ENCODE measurements at places on chromosomes 3 and 15.

DNA sequence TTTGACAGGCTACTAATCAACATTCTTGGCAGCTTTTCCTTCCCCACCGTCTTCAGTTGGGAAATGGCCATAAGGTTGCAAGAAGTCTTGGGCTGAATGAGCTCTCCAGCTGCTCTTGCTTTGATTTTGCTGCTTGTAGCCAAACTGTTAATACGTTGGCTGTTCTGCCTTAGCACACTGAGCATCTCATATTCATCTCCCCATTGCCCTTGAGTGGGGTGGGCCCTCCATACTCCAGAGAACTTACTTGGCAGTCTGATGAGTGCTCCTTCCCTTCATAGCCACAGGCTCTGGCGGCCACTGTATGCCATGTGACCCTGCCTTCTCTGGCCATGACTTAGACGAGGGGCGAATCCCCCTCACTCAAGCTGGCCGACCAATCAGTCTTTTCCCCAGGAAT is 25.8 kb upstream of the PAQR5 start:
- DNase-seq = no peak

- no peak for DNase-seq
Observed at GRCh38 chr3:15637131-15637951, 35.8 kb downstream of the BTD start.

- no peak for DNase-seq
Observed at GRCh38 chr3:34264337-34265041, 466.1 kb downstream of the PDCD6IP start.

DNA sequence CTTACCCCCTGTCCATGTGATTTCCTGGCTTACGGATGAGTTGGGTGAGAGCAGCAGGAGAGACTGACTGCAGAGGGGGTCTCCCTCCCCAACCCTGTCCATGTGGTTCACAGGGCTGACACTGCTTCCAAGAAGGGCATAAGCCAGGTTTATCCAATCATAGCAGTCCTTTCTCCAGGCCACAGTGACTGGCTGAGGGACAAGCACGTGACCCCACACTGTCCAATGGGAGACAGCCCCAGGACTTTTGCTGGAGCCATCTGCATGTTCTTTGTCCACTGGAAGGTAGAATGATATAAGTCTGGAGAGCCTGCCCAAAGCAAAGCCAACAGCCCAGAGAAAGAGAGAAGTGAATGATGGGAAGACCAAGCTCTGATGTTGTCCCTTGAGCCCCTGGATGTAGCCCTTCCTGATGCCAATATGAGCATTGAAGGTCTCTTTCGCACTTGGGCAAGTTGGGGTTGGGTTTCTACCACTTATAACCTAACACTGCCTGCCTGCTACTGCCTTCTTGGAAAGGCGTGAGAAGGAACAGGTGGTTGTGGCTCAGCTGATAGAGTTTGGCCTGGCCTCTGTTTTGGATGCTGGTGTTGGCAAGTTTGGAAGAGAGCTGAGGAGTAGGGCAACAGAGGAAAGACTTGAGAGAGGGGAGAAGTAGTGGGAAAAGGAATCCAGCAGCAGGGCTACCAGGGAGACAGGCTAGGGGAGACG is 41.3 kb upstream of the GRIP2 start:
- no peak for DNase-seq

GRCh38 chr3:152254041-152254440 is 14.7 kb upstream of the MBNL1 start:
- DNase-seq = no peak

DNA sequence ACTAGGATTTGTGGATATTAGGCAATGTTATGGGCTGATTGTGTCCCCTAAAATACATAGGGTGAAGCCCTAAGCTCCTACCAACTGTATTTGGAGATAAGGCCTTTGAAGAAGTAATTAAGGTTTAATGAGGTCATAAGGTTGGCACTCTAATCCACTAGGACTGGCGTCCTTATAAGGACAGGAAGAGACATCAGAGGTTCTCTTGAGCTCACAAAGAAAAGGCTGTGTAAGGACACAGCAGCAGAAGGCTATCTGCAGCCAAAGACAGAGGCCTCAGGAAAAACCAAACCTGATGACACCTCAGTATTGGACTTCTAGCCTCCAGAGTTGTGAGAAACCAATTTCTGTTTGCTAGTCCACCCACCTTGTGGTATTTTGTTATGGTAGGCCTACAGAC is 416.7 kb downstream of the ZBTB20 start:
- no peak for DNase-seq

- no peak for DNase-seq
Observed at GRCh38 chr3:89368846-89369245, 261.4 kb downstream of the EPHA3 start.

GRCh38 chr15:25971053-25971452 is 107.9 kb upstream of the ATP10A start:
- DNase-seq = no peak

DNA sequence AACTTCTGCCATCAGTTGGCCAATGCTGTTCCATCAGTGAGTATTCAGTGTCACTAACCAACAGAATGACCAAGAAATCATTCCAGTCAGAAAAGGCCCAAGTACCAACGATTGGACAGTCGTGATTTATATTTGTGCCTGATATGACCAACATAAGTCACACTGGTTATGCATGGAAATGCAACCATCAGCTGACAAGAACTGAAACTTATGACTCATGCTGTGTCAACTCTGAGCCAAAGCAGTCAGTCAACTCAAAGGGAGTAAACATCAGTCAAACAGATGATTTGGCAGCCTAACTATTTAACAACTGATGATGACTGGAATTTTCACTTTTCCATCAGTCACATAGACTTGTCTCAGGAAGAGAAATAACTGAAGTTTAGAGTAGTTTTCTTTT is 142.4 kb downstream of the ANXA2 start:
- DNase-seq = peak; percentile 25

GRCh38 chr3:38566215-38566528 is 70.0 kb downstream of the EXOG start:
- no peak for DNase-seq

- DNase-seq = no peak
Observed at GRCh38 chr15:63880744-63881143, 47.0 kb upstream of the HERC1 start.

DNA sequence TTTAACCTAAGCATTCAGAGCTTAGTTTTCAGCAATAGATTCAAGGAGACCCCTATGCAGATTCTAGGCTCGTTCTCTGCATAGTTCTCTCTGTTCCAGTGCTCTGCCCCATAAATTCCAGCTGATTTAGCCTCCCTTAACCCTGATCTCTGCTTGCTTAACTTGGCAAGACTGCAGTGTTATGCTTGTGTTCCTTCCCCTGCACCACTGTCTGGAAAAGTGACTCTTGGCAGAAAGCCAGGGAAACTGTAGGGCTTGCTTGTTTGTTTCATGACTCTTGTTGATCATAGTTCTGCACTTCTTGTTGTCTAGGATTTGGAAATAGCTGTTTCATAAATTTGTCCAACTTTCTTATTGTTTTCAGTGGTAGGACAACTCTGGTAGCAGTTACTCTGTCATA is 40.1 kb downstream of the ANAPC13 start:
- DNase-seq = no peak

DNA sequence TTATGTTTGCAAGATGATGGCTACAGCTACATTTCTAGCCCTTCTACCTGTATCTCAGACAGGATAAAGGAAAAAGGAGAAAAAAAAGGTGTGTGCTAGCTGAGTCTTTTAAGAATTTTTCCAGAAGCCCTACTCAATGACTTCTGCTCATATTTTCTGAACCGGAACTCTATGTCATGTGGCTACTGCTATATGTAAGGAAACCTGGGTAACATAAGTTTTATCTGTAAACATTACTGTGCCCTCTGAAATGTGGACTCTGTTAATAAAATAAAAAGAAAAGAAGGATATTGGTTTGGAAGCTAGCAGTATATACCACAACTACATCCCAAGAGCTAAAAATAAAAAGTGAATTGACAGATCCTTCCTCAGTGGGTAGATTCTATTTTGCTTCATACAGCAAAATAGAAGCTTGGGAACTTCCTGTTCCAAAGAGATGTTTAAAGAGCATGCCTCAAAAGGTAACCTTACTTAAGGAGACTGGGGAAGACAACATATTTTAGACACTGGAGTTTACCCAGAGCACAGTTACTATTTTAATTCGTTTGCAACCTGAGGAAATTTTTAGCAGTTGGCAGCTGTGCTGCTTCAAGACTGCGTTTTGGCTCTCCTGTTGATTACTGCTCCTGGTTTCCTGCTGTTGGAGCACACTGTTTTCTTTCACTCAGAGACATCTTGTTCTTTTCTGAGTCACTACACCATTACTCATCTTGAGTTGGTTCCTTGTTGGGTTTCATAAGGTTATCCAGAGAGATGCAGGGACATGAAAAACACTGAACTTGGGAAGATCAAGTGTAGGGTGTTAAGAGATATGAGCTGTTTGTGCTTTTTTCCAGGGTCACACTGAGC is 280.7 kb downstream of the NFKBIZ start:
- peak; percentile 58 for DNase-seq

DNA sequence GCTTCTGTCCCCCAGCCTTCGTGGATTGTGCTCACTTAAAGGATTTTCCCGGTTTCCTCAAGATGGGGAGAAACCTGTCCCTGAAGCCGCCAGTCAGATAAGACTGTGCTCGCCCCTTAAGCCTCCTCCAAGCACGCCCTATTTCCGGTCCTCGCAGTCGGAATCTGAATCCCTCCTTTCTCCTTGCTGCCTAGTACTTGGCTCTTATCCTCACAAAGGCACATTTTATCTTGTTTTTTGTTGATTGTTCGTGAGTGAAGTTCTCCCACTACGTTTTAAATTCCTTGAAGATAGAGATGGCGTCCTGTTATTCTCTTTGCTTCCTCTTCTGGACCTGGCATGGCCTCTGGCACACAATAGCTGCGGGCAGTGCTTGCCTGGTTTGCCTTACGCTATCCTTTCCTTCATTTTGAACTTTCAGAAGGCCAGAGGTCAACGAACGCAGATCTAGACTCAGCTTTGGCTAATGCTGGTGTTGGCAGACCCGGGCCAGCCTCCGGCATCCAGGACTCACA is 1.7 kb downstream of the CLDN11 start:
- DNase-seq = peak; percentile 57

DNA sequence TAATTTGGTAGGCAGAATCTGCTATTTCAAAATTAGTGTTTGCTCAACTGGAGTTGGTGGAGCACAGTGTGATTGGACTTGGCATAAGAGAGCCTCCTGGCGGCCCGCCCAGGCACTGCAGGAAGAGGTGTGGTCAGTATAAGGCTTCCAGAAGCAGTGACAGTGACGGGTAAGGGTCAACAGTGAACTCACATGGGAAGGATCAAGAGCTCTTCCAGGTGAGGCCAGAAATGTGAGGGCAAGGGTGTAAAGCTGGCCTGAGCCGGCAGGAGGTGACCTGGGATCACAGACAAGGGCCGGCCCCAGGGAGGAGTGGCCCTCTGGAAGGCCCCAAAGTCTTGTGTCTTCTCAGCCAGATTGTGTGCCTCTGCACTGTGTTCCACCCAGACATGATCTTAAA is 93.2 kb upstream of the RNF7 start:
- DNase-seq = peak; percentile 45

GRCh38 chr15:52790169-52790708 is at the start of gene ONECUT1:
Gene ONECUT1 (minus strand): TSS chr15:52790336. CDS start chr15:52789884, 452 bp downstream.
- DNase-seq = peak; percentile 42

GRCh38 chr3:17645074-17645698 is 97.2 kb downstream of the TBC1D5 start:
- peak; percentile 73 for DNase-seq

DNA sequence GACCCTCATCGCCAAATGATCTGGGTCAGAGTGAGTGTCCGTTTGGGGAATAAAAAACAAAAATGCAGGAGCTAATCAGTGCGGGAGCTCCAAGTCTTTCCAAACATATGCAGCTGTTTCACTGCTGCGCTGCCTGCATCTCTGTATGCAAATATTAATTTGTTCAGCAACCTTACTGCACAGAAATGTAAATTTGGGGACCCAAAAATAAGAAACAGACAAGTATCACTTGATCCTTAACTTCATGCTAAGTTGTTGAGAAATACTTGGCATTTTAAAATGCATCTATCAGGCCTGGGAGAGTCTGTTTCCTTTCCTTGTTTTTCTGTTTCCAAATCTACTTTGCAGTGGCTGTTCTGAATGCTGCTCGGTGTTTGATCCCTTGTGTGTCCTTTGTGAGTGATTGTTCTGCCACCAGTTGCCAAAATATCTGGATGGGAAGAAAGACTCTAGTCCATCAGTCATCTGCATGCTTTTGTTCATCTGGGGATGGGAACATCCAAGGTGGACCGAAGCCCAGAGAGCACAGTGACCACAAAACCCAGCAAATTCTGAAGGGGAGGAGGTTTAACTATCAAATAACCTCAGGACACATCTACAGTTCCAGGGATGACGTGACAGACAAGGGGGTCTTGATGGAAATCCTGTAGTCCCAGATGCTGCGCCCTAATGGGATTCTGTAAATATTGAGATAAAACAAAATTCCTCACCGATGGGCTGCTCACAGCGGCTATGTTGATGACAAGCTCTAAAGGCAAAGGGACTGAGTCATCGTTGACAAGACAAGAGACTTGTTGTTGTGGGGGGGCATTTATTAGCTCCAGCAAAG is 199.5 kb upstream of the WNT5A start:
- DNase-seq = peak; percentile 59

DNA sequence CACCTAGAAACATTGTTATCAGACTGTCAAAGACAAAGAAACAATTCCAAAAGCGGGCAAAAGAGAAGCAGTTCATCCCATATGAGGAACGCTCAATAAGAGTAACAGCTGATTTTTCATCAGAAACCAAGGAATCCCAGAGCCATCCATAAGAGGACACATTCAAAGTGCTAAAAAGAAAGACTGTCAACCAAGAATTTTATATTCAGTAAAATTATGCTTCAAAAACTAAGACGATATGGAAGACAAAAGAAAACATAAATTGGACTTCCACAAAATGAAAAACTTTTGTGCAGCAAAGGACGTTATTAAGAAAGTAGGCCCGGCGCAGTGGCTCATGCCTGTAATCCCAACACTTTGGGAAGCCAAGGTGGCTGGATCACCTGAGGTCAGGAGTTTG is 4.0 kb downstream of the LEO1 start:
- DNase-seq = no peak

GRCh38 chr3:187061748-187062147 is 77.5 kb downstream of the RPL39L start:
- DNase-seq = no peak

- no peak for DNase-seq
Observed at GRCh38 chr15:95584088-95584487, 746.4 kb upstream of the NR2F2 start.

DNA sequence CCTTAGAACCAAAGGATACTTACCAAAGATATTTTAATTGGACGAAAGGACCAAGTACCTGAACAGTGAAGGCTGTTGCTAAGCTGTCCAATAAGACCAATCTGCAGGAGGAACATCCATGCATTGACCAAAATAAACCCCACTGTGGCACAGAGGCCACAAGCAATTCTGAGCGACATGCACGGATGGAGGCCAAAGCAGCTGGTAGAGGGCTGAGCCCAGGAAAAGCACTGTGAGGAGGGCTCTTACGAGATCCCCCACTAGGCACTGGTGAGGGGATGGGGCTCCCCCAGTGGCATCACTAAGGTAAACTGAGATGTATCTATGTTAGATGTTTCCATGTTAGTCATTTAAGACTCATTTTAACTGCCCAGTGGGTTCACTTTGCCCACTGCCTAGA is 720.2 kb upstream of the LMCD1 start:
- no peak for DNase-seq

DNA sequence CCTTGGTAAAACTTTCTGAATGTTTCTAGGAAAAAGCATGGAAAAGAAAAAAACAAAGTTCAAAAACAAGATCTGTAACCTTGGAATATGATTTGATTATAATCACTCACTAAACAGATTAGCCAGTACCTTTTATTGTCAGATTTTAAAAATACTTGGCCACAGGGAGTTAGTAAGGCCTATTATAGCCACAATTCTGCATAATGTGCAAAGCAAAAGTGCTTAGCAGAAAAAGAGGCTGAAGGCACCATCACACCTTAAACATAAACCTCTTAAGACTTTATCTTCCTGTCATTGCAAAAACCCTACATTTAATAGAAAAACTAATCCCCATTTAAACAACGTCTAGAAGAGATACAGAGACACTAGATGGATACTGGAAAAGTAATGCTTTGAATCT is 41.8 kb downstream of the CHSY1 start:
- DNase-seq = no peak

All from fibroblast of skin of abdomen (primary cell).